ENCODE measurements at places on chromosomes 7 and 10.

GRCh38 chr10:13317474-13317873 is 17.6 kb upstream of the PHYH start:
- no peak overlapping the region for H3K4me3 ChIP-seq
- H3K27me3 ChIP-seq: no peaks in the 10 kb centered on the region
- H3K36me3 ChIP-seq: peaks cover 25% of the 10 kb centered on the region
- peak overlapping the region; percentile 62 for H3K27ac ChIP-seq
- no peaks in the 10 kb centered on the region for H3K4me1 ChIP-seq

GRCh38 chr10:90342480-90342879 is 515.4 kb downstream of the HTR7 start:
- no peak overlapping the region for H3K4me3 ChIP-seq
- H3K27ac ChIP-seq: no peak overlapping the region
- no peaks in the 10 kb centered on the region for H3K4me1 ChIP-seq
- DNase-seq: no peak

- no peak overlapping the region for H3K4me3 ChIP-seq
- no peaks in the 10 kb centered on the region for H3K27me3 ChIP-seq
- DNase-seq: no peak
- no peaks in the 10 kb centered on the region for H3K4me1 ChIP-seq
Observed at GRCh38 chr10:13315361-13315760, 15.5 kb upstream of the PHYH start.

- H3K4me3 ChIP-seq: no peak overlapping the region
- no peak overlapping the region for H3K27ac ChIP-seq
- H3K4me1 ChIP-seq: peaks cover 8% of the 10 kb centered on the region
- no peaks in the 10 kb centered on the region for H3K36me3 ChIP-seq
Observed at GRCh38 chr10:117239051-117239450, 1.9 kb upstream of the SLC18A2 start.

- no peaks in the 10 kb centered on the region for H3K4me1 ChIP-seq
- peaks cover 72% of the 10 kb centered on the region for H3K27me3 ChIP-seq
- no peak for DNase-seq
- H3K4me3 ChIP-seq: no peak overlapping the region
Observed at GRCh38 chr7:130274983-130275591, 8.4 kb downstream of the CPA2 start.

DNA sequence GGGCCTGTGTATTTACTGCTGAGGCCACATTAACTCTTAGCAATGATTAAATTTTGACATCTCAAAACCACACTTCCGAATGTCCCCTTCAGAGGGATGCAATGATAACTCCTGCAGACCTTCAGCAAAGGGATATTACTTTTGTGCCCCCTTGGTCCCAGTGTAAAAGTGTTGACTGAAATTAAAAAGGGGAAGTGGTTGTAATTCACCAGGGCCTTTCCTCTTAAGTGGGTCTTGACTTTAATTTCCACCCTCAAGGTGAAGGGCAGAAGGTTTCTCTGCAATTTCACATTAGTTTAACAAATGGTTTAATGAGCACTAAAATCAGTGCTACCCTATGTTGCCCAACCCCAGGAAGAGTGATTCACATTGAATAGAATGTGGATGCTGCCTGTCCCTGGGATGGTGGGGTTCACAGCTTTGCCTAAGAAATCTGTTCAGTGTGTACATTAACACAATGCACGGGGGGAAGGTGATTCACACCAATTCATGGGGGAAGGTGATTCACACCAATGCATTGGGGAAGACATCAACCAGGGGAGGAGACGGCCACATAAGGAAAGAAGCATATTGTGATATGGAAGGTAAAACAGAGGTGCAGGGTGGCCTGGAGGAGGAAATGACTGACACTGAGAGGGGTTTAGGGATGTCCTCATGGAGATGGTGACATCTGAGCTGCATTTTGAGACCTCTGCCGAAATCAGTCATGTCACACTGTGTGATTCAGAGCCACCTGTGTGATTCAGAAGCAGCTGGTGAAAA is 19.4 kb upstream of the TNS3 start:
- H3K4me3 ChIP-seq: no peak overlapping the region
- H3K36me3 ChIP-seq: no peaks in the 10 kb centered on the region
- H3K4me1 ChIP-seq: no peaks in the 10 kb centered on the region
- no peak for DNase-seq
- no peak overlapping the region for H3K27ac ChIP-seq
- H3K27me3 ChIP-seq: no peaks in the 10 kb centered on the region

GRCh38 chr7:30992414-30992813 is 28.7 kb downstream of the GHRHR start:
- H3K36me3 ChIP-seq: no peaks in the 10 kb centered on the region
- no peak overlapping the region for H3K4me3 ChIP-seq
- no peaks in the 10 kb centered on the region for H3K4me1 ChIP-seq

- H3K27ac ChIP-seq: no peak overlapping the region
- peak; percentile 35 for DNase-seq
- no peaks in the 10 kb centered on the region for H3K36me3 ChIP-seq
- H3K4me3 ChIP-seq: no peak overlapping the region
Observed at GRCh38 chr7:64183126-64183742, 23.8 kb upstream of the ZNF735 start.

DNA sequence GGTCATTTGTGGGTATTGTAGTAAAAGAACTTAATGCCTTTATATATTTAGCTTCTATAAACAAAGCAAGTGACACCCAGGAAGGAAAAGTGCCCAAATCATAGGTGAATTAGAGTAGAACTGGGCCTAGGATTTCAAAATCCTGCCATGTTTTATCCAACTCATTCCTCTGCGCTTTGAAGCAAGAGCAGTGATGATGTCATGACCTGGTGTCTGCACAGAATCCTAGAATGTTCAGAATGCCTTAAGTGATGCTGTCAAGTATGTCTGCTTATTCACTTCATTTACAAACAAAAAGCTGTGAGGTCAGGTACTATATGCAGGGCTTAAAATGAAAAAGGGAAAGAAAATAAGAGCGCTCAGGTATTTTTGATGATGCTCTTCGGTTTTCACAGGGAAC is 737.2 kb upstream of the ANKRD30A start:
- H3K27ac ChIP-seq: no peak overlapping the region
- no peak for DNase-seq
- no peaks in the 10 kb centered on the region for H3K27me3 ChIP-seq
- no peaks in the 10 kb centered on the region for H3K4me1 ChIP-seq

DNA sequence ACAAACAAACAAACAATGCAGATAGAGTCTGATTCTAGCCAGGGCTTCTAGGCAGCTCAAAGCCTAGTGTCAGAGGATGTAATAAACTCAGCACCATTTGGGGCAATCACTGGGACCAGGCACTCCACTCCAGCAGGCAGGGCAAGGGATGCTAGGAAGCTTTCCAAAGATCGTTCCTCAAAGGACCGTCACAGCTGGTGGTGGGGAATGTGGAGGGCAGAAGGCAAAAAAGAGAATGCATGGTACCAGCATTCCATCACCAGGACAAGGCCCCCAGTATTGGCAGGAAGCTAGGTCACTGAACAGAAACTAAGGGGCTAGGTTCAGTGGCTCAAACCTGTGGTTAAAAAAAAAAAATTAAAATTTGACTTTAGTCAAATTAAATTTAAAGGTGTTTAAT is 94.2 kb downstream of the CUL2 start:
- no peak overlapping the region for H3K4me3 ChIP-seq
- peaks cover 3% of the 10 kb centered on the region for H3K4me1 ChIP-seq
- no peak for DNase-seq
- H3K36me3 ChIP-seq: peaks cover 3% of the 10 kb centered on the region
- no peak overlapping the region for H3K27ac ChIP-seq
- no peaks in the 10 kb centered on the region for H3K27me3 ChIP-seq

DNA sequence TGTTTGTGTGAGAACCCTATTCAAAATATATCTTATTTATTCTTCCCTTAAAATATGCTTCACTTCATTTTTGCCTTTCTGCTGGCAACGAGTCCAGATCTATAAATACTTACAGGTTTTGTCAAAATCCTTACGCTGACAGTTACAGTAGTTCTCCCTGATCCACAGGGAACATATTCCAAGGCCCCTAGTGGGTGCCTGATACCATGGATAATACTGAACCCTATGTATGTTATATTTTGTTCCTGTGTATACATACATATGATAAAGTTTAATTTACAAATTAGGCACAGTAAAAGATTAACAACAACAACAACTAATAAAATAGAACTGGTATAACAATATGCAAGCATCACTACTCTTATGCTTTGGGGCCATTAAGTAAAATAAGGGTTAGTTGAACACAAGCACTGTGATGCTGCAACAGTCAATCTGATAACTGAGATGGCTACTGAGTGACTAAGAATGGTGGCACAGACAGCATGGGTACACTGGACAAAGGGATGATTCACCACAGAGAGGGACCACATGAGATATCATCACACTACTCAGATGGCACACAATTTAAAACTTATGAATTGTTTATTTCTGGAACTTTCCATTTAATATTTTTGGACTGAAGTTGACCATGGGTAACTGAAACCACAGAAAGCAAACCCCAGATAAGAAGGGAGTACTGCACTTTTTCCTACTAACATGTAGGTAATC is 29.4 kb upstream of the PCGF5 start:
- H3K4me3 ChIP-seq: no peak overlapping the region
- no peaks in the 10 kb centered on the region for H3K27me3 ChIP-seq
- H3K4me1 ChIP-seq: peaks cover 52% of the 10 kb centered on the region
- no peak for DNase-seq
